ENCODE measurements at places on chromosomes 6 and 20.

- DNase-seq: no peak
Observed at GRCh38 chr20:39318911-39319310, 356.8 kb downstream of the DHX35 start.

DNA sequence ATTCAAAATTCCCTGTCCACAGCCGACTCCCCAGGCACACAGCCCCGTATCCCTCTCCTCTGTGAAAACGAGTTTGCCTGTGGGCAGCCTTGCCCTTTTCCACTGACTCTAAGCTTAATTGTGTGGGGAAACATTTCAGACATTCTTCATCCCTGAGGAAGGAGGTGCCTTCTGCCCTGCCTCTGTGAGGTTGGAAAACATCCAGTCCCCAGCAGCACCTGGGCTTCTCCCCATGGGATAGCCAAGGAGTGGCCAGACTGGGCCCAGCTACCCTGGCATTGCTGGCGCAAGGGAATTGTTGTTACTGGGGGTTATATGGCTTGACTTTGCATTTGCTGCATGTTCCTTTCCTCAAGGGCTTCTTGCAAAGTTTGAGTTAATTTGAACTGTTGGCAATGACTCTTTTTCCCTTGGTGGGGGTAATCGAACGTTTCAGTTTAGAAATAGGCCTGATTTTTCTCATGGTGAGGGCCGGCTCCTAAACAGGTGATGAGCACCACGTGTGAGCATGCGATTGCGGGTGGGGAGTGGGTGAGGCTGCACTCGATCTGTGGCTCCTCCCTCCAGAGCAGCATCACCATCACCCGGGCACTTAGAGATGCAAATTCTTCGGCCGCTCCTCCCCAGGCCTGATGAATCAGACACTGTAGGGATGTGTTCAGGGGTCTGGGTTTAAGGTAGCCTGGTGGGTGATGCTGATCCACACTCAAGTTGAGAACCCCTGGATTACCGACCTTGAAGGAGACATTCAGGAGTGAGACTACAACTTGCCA lies 29.9 kb downstream of the GABRR2 start:
- no peak for DNase-seq

DNA sequence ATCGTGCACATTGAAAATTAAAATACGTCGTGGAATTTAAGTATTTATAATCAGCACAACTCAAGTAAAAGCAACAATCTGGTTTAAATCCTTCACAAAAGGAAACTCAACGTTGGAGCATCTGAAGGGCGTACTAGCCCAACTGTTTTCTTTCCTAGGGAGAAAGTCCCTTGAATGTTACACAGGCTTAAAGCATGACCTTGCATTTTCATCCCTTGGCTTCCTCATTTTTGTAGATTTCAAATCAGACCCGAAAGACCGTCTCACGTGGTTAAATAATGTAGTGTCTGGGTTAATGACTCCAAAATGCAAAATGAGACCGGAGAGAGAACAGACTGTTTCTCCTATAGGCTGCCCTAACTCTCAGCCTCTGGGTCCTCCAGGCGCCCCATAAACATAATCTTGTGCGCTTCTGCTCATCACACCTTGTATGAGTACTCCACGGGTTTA lies 249.2 kb upstream of the RREB1 start:
- no peak for DNase-seq

- no peak for DNase-seq
Observed at GRCh38 chr6:150667977-150668716, 68.5 kb downstream of the PLEKHG1 start.

GRCh38 chr20:33685328-33686099 lies 671 bp downstream of the E2F1 start:
- peak; percentile 17 for DNase-seq

Measured in stimulated activated CD4-positive, alpha-beta T cell treated with anti-CD3 and anti-CD28 coated beads, Interleukin-4, amount 100 ng/mL, for 4 hours (primary cell).